ENCODE measurements at places on chromosomes 11 and 22.

- no peak for DNase-seq
Measured at GRCh38 chr11:126159719-126160344, 51.6 kb downstream of the RPUSD4 start.

GRCh38 chr11:96647621-96648020, 257.8 kb downstream of the JRKL start:
- DNase-seq: no peak

GRCh38 chr11:2707736-2708135, 7.9 kb upstream of the KCNQ1OT1 start:
- DNase-seq: no peak

GRCh38 chr11:16982809-16983208, 31.4 kb downstream of the PLEKHA7 start:
- DNase-seq: no peak

DNA sequence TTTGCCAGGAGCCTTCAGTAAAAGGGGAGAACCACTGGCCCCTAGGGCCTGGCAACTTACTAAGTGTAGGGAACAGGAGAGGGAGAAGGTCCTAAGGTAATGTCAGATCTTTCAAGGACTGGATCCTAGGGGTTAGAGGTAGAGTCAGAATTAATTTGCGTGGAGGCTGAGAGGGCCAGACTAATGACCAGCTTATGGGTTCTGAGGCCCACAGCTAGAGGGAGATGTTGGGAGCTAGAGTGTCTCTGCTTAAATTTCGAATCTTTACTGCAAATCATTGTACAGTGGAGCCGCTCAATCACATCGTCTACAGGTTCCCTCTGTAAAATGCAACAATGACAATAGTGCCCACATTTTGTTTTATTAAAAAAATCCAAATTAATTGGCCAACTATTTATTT, 31.4 kb downstream of the CLMP start:
- no peak for DNase-seq

GRCh38 chr22:22210375-22210774, 34.2 kb upstream of the VPREB1 start:
- DNase-seq: no peak
